Thoracic aorta (tissue), 2 donors: ENCODE measurements at places on chromosomes 1 and 21. TPM values are rescaled to one million over a fixed set of nuclear protein-coding genes. Genes with fewer than 3 reads are reported as not detected.

The RXRG gene
- 2.8 TPM for total RNA-seq

The CA14 gene
- not detected for total RNA-seq

The RNU5D-1 gene
- total RNA-seq = not detected

- no peak overlapping the region for H3K4me3 ChIP-seq
- H3K36me3 ChIP-seq = no peaks in the 10 kb centered on the region
- DNase-seq = no peak
- no peaks in the 10 kb centered on the region for H3K4me1 ChIP-seq
- no peaks in the 10 kb centered on the region for H3K27me3 ChIP-seq
Measured at GRCh38 chr1:10901891-10902805, 105.7 kb upstream of the CASZ1 start.

DNA sequence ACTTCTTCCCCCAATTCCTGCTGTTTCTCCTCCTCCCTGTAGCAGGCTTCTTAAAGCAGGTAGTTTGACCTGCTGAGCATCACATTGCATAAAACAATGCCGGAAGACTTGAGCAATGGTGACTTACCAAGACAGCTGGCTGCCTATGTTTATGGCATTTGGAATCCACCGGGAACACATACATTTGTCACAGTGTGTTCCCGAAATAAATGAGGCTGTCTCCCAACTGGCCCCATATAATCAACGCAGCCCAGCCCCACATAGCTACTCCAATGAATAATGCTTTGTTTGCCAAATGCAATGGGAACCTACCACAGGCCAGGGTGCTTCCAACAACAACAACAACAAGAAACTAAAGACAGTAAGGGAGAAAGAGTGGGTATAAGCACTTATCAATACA lies 186.1 kb upstream of the MAP1LC3C start:
- H3K36me3 ChIP-seq = no peaks in the 10 kb centered on the region
- H3K27ac ChIP-seq = no peak overlapping the region
- H3K4me3 ChIP-seq = no peak overlapping the region
- no peak for DNase-seq

DNA sequence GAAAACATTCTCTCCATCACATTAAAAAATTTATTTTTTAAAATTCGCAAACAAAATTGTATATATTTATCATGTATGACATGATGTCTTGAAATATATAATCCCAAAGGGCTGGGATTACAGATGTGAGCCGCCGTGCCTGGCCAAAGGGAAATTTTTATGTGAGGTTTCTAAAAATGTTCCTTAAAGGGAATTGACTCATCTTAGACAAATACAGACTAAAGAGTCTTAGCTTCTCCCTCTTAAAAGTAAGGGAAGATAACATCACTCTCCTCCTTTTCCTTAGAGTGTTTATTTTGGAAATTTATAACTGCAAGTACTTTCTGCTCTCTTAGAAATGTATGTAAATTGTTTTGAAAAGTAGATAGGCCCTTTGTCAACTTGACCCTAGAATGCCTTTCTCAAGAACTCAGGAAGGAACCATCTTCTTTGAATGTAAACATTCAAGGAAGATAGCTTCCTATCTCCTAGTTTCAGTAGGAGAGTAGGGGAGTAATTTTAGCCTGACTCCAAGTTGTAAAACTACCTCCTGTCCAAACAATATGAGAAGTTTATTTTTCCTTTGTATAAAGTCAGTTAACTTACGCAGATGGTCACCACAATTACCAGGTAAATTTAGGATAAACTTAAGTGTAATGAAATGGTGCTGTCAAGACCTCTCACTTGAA lies 59.5 kb downstream of the C21orf91 start:
- no peak overlapping the region for H3K27ac ChIP-seq
- no peak for DNase-seq
- no peaks in the 10 kb centered on the region for H3K4me1 ChIP-seq
- H3K4me3 ChIP-seq = no peak overlapping the region

GRCh38 chr21:21064353-21064752 lies 66.1 kb downstream of the NCAM2 start:
- H3K4me1 ChIP-seq = no peaks in the 10 kb centered on the region
- no peak overlapping the region for H3K27ac ChIP-seq
- DNase-seq = no peak
- H3K27me3 ChIP-seq = no peaks in the 10 kb centered on the region

DNA sequence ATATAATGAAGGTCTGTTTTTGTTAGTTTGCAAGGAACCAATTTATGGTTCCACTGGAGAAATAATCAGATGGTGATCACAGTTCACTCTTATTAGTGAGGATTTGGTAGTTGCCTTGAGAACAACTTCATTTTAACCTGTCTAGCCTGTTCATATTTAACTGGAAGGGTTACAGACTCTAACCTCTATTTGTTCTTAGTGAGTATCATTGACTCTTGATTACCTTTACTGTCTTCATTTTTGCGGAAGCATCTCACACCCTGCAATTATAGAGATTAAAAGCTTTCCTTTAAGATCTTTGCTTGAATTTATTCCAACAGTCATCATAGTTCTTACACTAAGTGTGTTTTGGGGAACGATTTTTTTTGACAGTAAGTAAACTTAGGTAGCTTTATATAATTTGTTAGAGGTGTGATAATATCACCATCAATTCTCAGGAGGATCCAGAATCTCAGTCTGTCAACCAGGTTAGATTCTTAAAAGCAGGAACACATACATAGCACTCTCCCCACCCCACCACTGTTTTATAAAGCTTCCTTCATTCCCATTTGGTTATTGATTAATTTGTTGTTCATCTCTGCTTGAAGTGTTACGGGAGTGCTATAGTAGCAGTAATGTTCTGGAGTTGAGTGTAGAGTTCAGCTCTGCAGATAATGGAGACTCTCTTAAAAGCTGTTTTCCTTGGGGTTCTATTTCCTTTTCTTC lies 30.1 kb downstream of the B3GALT2 start:
- H3K36me3 ChIP-seq = peaks cover 4% of the 10 kb centered on the region
- H3K27ac ChIP-seq = no peak overlapping the region
- DNase-seq = no peak
- H3K4me3 ChIP-seq = no peak overlapping the region
- no peaks in the 10 kb centered on the region for H3K27me3 ChIP-seq
